Suppressor macrophage treated with lipopolysaccharide for 1 hour (primary cell): ENCODE measurements at places on chromosomes 3 and 15.

GRCh38 chr3:142243134-142243533 is 17.7 kb upstream of the GK5 start:
- DNase-seq = no peak

DNA sequence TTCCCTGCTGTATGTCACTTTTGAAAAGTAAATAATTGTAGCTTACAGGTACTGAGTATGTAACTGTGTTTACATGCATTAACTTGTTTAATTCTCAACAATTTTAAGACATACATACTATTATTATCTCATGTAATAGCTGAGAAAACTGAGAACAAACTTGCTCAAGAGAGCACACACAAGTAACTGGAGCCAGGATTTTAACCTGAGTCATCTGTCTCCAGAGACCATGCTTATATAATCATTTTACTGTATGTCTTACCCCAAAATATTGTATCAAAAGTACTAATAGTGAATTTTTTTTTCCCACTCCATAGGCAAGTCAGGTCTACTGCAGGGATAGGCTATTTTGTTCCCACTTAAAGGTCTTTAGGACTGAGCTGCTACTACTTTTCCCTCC is 95.4 kb downstream of the FEZF2 start:
- DNase-seq = no peak

GRCh38 chr3:121493431-121493830 is 52.4 kb downstream of the POLQ start:
- no peak for DNase-seq

- peak; percentile 79 for DNase-seq
These were observed 159.5 kb downstream of the CHSY1 start for GRCh38 chr15:101092156-101092866.

- no peak for DNase-seq
These were observed 656.3 kb downstream of the ROBO1 start for GRCh38 chr3:79111375-79112052.

DNA sequence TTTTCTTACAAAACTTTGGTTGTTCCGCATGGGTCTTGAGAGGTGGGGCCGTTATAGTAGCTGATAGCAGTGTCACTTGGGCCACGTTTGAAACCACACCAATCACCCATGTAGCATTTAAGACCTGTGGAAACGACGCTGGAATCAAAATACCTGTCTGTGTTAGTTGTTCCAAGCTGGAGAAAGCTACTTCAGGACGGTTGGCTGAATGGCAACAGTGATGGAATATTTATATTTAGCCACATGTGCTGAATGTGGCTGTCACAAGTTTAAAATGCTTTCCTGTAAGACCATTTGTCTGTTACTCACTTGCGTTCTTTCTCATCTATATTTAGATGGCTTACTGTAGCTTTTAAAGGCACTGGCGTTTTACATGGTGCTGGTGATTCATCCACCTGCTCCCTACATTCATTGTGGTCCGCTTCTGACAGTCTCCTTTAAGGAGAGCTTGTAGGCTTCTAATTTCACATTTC is 1.4 kb downstream of the DNAJA4 start:
- DNase-seq = peak; percentile 55

DNA sequence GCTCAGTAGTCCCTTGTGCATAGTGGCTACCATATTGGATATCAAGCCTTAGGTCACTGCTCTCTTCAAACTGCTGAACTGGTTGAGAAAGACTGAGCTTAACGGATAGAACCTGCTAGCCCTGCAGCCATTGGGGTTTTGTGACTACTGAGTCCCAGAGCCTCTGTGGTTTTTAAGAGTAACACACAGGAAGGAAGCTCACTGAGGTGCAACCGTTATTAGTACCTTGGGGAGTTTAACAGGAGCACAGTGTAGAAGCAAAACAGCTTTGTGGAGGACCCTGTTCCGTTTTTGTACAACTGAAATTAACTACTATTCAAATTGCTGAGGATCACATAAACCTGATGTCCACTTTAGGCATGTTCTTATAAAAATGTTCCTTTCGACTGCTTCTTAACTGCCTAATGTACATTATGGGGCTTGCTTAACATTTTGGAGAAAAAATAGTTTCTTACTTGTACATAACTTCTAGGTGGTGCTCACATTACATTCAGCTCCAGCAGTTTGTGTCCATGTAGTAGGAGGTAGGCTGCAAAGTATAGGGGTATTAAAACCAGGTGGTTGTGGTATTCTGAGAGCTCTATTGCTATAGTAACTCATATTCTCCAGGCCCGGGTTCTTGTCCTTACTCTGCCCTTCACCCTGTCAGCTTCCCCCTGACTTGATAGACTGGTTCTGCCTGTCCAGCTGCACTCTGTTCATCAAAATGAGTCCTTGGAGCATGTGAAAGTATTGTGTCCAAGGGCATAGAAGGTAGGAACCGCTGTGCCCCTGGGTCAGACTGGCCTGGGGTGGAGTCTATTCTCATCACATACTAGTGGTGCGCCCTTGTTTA is 17.3 kb downstream of the PXK start:
- DNase-seq = no peak
